ENCODE measurements at places on chromosomes 2 and 18. TPM values are rescaled to one million over a fixed set of nuclear protein-coding genes. Genes with fewer than 3 reads are reported as not detected.
A peak's percentile ranks its signal among the peaks of the same experiment; 100 is the strongest.

Gene ZNF397
- 38.9 TPM for total RNA-seq

DNA sequence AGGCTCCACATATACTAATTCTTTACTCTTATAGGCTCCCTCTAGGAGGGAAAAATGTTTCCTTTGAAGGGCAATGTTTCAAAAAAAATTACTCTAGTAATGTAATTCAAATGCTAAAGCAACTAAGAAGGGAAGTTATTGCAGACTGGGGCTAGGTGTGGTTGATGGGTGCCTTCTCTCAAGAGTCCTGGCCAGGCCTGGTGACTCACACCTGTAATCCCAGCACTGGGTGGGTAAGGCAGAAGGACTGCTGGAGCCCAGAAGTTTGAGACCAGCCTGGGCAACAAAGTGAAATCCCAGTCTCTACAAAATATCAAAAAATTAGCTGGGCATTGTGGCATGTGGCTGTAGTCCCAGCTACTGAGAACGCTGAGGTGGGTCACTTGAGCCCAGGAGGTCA lies 31.2 kb upstream of the CDKL4 start:
- H3K27me3 ChIP-seq: no peaks in the 10 kb centered on the region
- H3K36me3 ChIP-seq: peaks cover 24% of the 10 kb centered on the region
- no peaks in the 10 kb centered on the region for H3K4me1 ChIP-seq
- H3K4me3 ChIP-seq: no peak overlapping the region
- no peak for DNase-seq

Gene CHRND
- not detected for total RNA-seq

DNA sequence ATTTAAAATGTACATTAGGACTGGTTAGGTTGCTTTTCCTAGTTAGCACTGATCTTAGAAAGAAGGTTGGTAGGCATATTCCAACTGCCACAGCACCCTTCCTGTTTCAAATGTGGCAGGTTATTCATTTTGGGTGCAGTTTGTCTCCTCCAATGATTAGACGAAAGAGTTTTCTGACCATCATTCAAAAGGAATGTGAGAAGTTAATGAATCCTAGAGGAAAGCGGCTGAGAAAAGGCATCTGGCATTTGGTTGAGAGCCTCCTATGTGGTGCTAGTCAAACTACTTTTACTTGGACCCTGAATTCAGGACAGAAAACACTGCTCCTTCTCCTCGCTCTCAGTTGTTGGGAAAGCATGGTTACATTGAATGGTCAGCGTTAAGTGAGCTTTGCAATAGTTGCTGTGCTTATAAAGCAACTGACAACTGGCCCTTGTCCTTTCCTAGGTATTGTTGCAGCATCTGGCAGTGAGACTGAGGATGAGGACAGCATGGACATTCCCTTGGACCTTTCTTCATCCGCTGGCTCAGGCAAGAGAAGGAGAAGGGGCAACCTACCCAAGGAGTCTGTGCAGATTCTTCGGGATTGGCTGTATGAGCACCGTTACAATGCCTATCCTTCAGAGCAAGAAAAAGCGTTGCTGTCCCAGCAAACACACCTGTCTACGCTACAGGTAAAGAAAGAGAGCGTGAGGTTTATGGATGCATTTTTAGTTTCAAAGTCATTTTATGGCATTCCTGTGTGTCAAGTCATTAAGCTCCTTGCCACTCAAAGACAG lies 6.1 kb downstream of the TGIF1 start:
- DNase-seq: no peak
- H3K36me3 ChIP-seq: peaks cover 26% of the 10 kb centered on the region
- no peaks in the 10 kb centered on the region for H3K27me3 ChIP-seq

Gene ABCB11
- total RNA-seq: not detected

Gene GEN1
- total RNA-seq: 19.2 TPM

DNA sequence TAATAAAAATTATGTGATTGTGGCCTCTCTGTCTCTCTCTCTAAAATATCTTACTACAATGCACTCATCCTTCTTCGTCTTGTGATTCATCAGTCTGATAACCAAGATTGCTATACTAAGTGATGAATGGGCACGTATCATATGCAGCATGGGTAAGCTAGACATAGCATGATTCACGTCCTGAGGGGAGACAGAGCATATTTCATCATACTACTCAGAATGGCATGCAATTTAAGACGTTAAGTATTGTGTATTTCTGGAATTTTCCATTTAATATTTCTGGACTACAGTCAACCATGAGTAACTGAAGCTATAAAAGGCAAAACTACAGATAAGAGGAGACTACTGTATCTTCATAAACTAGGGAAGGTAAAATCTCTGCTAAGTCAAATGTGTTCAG lies 97.0 kb upstream of the CD226 start:
- no peak overlapping the region for H3K4me3 ChIP-seq
- no peaks in the 10 kb centered on the region for H3K27me3 ChIP-seq
- no peak for DNase-seq
- H3K4me1 ChIP-seq: no peaks in the 10 kb centered on the region
- H3K27ac ChIP-seq: no peak overlapping the region

DNA sequence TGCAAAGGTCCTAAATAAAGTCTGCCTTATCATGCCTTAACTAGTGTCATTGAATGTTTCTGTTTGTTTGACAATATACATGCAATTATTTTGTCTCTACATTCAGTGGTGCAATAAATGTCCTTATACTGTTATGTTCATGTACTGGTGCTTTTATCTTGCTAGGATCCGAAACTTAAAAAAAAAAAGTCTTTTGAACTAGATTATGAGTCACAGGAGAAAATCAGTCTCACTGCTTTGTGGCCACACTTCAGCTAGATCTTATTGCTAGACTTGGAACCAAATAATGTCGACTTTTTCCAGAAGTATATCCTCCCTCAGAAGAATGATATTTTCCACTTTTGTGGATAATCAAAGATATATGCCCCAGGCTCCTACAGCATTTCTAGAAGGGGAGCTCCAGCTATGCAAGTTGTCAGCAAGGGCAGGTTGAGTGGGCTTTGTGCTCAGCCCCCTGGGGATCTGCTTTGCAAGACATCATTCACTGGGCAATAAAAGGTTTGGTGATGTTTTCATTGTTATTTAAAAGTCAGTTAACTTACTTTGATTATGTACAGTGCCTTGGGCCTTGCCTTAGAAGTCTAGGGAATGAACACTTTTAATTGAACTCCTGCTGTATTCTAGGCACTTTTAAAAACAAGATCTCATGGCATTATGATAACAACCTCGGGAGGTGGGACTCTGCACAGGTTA lies 157.1 kb upstream of the LRRTM1 start:
- H3K27ac ChIP-seq: no peak overlapping the region
- H3K36me3 ChIP-seq: no peaks in the 10 kb centered on the region
- DNase-seq: peak; percentile 44
- no peaks in the 10 kb centered on the region for H3K4me1 ChIP-seq
